SK-N-SH (cell line): ENCODE measurements at places on chromosomes 16 and 17.

- no peak for DNase-seq
These were observed 19.9 kb downstream of the SP2 start for GRCh38 chr17:47915776-47916398.

DNA sequence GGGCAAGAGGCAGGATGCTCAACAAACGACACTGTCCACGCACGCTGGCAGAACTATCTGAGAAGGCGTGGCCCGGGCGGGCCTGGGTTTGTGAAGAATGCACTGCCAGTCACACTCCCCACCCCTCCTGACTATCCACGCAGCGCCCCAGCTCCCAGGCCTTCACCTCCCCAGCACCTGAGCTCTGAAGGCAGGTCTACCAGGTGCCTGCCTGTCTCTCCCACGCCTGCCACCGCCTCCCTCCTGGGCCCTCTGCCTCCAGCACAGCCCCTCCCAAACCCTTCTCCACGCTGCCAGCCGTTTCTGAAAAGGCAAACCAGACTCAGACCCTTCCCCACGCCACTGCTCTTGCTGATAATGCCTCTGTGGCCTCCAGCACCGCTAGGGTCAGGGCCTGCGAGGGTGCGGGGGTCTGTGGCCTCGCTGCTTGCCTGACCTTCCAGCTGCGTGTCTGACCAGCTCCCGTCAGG, 11.6 kb downstream of the MYBBP1A start:
- DNase-seq, result no peak

DNA sequence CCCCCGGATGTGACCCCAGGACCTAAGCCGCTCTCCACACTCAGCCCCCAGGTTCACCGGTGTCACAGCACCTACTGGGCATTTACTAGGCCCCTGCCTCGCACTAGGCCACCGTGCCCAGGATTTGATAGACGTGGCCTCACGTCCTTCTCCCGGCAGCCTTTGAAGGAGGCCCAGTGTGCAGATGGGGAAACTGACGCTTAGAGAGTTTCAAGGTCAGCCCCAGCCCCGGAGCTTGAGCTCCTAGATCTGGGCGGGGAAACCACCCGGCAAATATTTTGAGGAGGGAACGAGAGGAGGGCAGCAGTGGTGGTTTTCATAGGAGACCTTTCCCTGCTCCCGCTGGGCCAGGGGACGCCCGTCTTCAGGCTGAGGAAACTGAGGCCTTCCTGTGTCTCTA, 10.3 kb downstream of the ZFPM1 start:
- no peak for DNase-seq

DNA sequence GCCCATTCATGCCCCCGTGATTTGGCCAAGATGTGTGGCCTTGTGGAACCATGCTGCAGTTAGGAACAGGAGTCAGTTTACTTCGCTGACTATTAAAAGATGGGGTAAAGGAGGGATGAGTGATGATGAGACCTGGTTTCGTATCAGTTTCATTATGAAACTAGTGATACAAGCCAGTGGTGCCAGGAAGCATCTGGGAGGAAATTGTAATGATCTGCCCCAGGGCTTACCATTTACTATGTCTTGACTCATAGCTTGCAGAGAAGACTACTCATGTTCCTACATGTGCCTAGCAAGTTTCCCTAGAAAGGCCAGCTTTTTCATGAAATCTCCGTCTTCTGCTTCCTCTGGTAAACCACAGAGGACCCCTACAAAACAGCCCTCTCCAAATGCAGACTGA, 23.2 kb downstream of the CDH3 start:
- DNase-seq, result no peak

- DNase-seq, result no peak
These were observed 1.3 kb downstream of the SLX4 start for GRCh38 chr16:3609895-3610697.
